ENCODE measurements at places on chromosomes 1 and 21.

DNA sequence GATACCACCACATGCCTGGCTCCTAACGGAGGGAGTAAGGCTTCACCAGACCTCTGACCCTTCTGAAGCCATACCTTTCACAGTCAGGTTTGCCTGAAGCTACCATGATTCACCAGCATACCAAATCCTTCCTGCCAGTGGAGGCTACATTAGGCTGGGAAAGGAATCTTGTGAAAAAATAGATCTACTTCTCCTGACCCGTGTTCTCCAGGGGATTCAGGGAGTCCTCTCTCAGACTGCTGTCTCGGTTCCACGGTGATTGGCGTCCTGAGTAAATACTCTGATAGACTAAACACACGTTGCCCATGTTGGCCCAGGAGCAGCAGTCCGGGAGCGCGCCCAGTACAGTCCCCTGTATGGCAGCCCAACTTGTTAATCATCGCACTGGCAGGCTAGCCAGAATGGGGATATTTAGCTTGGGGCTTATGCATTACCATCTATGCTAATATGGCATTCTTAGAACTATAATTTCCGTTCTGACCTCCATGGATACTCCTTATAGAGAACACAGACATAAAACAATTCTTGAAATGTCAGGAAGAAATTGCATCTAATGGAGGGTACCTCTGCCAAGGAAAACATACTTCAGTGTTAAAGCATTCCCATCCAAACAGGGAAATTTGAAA, 173.2 kb downstream of the ROR1 start:
- no peak overlapping the region for H3K4me3 ChIP-seq
- H3K27ac ChIP-seq: no peak overlapping the region
- no peaks in the 10 kb centered on the region for H3K4me1 ChIP-seq
- H3K27me3 ChIP-seq: no peaks in the 10 kb centered on the region

DNA sequence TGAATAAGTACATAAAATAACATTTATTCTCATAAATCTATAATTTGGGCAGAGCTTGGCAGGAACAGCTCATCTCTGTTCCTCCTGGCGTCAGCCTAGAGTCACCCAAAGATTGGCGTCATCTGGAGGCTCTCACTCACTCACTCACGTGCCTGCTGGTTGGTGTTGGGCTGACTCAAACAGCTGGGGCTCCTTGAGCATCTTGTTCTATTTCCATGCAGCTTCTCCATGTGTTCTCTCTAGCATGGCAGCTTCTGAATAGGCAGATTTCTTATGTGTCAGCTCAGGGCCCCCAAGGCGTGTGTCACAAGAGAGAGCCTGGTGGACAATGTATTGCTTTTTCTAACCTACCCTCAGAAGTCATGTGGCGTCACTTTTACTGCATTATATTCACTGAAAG, 70.6 kb upstream of the RAB3GAP2 start:
- H3K36me3 ChIP-seq: no peaks in the 10 kb centered on the region
- no peak for DNase-seq
- no peak overlapping the region for H3K4me3 ChIP-seq
- H3K4me1 ChIP-seq: no peaks in the 10 kb centered on the region
- H3K27me3 ChIP-seq: no peaks in the 10 kb centered on the region

DNA sequence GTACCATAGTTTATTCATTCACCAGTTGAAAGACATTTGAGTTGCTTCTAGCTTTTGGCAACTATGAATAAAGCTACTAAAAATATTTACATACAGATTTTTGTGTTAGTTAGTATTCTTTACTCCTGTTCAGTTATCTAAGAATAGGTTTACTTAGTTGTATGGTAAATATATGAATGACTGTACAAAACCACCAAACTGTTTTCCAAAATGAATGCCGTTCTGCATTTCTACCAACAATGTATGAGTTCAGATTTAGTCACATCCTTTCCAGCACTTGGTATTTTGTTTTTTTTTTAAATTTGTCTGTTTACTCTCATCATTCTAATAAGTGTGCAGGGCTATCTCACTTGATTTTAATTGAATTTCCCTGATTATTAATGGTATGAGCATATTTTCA, 3.4 kb upstream of the KIFAP3 start:
- H3K4me3 ChIP-seq: no peak overlapping the region
- peaks cover 22% of the 10 kb centered on the region for H3K4me1 ChIP-seq
- no peak overlapping the region for H3K27ac ChIP-seq
- H3K27me3 ChIP-seq: peaks cover 8% of the 10 kb centered on the region

GRCh38 chr1:116827607-116828105, 73.4 kb downstream of the CD2 start:
- no peaks in the 10 kb centered on the region for H3K27me3 ChIP-seq
- H3K4me1 ChIP-seq: peaks cover 11% of the 10 kb centered on the region
- DNase-seq: no peak
- no peak overlapping the region for H3K27ac ChIP-seq

- H3K27ac ChIP-seq: no peak overlapping the region
- H3K4me3 ChIP-seq: no peak overlapping the region
- H3K4me1 ChIP-seq: peaks cover 13% of the 10 kb centered on the region
- H3K27me3 ChIP-seq: peaks cover 5% of the 10 kb centered on the region
- no peak for DNase-seq
Measured at GRCh38 chr1:212722270-212722957, 22.8 kb upstream of the BATF3 start.

DNA sequence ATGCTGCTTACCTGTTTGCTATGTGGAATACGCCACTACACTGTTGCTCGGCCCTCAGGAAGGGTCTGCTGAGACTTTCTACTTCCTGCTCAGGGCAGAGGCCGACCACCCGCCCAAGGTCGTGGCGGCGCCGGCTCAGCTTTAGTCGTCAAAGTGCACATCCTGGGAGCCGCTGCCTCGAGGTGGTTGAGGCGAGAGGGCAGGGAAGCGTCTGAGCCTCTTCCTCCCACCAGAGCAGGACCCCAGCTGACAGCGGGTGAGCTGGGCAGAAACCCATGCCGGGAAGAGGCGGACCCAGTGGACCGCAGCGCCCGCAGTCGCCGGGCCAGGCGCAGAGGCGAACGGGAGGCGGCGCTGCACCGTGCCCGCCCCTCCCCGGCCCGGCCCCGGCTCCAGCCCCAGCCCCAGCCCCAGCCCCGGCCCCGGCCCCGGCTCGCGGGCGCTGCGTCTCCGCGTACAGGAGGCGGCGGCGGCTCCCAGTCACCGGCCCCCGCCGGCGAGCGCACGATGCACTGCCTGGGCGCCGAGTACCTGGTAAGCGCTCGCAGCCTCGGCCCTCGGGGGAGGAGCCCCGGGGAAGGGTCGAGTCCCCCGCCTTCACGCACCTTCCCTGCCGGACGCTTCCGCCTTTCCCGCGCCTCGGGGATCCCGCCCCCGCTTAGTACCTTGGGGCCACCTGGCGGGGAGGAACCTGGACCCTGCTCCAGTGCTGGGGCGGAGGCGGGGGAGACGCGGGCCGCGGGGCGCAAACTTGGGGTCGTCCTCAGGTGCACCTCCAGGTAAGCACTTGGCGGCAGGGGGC, at the start of gene SLC44A3:
TSS of gene SLC44A3 (plus strand) at position 413 of the 802 bp plus-strand sequence. CDS start at position 508, 95 bp downstream.
- no peak within 1 kb of the TSS for H3K27ac ChIP-seq
- H3K27me3 ChIP-seq: peaks cover 35% of the 10 kb centered on the region
- H3K36me3 ChIP-seq: no peaks in the 10 kb centered on the region
- no peak within 1 kb of the TSS for H3K4me3 ChIP-seq
- no peak for DNase-seq
- H3K4me1 ChIP-seq: peaks cover 3% of the 10 kb centered on the region

GRCh38 chr21:45381865-45382696, 22.9 kb upstream of the COL18A1 start:
- no peaks in the 10 kb centered on the region for H3K4me1 ChIP-seq
- no peak overlapping the region for H3K27ac ChIP-seq
- H3K4me3 ChIP-seq: no peak overlapping the region

GRCh38 chr21:45541221-45542039, 810 bp downstream of the SLC19A1 start:
- H3K27me3 ChIP-seq: no peaks in the 10 kb centered on the region
- peaks cover 20% of the 10 kb centered on the region for H3K4me1 ChIP-seq
- peak; percentile 87 for DNase-seq
- peak overlapping the region; percentile 66 for H3K27ac ChIP-seq
- no peak overlapping the region for H3K4me3 ChIP-seq

DNA sequence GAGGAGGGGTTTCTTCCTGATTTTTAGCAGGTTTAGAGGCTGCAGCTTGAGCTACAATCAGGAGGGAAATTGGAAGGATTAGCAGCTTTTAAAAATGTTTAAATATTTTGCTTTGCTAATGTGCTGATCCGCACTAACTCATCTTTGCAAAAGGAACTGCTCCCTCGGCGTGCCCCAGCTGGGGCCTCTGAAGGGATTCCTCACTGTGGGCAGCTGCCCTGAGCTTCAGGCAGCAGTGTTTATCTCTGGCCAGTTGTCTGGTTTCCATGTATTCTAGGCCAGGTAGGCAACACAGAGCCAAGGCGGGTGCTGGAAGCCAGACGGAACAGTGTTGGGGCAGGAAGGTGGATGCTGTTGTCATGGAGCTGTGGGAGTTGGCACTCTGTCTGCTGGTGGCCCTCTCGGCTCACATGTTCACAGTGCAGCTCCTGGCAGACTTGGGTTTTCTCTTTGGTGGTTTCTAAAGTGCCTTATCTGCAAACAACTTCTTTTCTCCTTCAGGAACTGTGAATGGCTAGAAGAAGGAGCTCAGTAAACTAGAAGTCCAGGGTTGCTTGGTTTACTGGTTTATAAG, 18.9 kb downstream of the NECAP2 start:
- DNase-seq: no peak
- no peak overlapping the region for H3K27ac ChIP-seq
- no peak overlapping the region for H3K4me3 ChIP-seq
- H3K27me3 ChIP-seq: no peaks in the 10 kb centered on the region

GRCh38 chr21:37039411-37040075, 33.0 kb downstream of the RIPPLY3 start:
- DNase-seq: no peak
- no peak overlapping the region for H3K4me3 ChIP-seq
- H3K4me1 ChIP-seq: no peaks in the 10 kb centered on the region
- no peak overlapping the region for H3K27ac ChIP-seq
- H3K27me3 ChIP-seq: no peaks in the 10 kb centered on the region
- no peaks in the 10 kb centered on the region for H3K36me3 ChIP-seq

- no peaks in the 10 kb centered on the region for H3K27me3 ChIP-seq
- no peak overlapping the region for H3K4me3 ChIP-seq
- H3K36me3 ChIP-seq: no peaks in the 10 kb centered on the region
- no peak for DNase-seq
- H3K27ac ChIP-seq: no peak overlapping the region
- no peaks in the 10 kb centered on the region for H3K4me1 ChIP-seq
Measured at GRCh38 chr1:200856716-200857357, 15.9 kb upstream of the GPR25 start.

DNA sequence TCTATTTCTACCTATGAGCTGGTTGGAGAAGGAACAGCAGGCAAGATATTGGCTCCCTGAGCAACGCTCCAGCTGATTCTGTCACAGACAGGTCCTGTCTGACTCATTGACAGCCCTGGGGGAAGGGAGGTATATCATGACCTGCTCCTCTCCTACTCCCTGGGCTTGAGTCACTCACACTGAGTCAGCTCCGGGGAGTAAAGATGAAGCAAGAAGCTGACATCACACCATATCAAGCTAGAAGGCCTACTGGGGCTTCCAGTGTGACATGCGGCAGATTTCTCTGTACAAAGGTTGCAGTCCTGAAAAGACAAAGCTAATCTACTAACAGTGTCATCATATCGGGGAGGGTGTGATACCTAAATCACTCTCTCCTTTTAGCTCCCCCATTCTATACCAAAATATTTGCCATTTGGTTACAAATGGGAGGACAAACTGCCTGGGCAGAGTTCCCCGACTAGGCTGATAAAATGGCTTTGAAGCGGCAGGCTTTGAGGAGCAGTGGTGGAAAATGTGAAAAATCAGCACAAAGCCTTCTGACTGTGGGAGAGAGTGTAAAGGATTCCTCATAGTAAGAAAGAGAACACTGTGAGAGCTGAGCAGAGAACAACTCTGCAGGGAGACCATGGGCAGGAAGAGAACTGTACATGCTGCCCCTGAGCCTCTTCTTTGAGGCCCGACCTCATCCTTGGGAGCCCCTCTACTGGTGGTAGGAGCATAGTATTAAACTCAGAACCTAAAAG, 15.5 kb downstream of the PI4KB start:
- peak; percentile 18 for DNase-seq
- H3K27ac ChIP-seq: no peak overlapping the region
- peaks cover 76% of the 10 kb centered on the region for H3K36me3 ChIP-seq
- H3K4me3 ChIP-seq: peak overlapping the region; percentile 10
- peaks cover 17% of the 10 kb centered on the region for H3K4me1 ChIP-seq

DNA sequence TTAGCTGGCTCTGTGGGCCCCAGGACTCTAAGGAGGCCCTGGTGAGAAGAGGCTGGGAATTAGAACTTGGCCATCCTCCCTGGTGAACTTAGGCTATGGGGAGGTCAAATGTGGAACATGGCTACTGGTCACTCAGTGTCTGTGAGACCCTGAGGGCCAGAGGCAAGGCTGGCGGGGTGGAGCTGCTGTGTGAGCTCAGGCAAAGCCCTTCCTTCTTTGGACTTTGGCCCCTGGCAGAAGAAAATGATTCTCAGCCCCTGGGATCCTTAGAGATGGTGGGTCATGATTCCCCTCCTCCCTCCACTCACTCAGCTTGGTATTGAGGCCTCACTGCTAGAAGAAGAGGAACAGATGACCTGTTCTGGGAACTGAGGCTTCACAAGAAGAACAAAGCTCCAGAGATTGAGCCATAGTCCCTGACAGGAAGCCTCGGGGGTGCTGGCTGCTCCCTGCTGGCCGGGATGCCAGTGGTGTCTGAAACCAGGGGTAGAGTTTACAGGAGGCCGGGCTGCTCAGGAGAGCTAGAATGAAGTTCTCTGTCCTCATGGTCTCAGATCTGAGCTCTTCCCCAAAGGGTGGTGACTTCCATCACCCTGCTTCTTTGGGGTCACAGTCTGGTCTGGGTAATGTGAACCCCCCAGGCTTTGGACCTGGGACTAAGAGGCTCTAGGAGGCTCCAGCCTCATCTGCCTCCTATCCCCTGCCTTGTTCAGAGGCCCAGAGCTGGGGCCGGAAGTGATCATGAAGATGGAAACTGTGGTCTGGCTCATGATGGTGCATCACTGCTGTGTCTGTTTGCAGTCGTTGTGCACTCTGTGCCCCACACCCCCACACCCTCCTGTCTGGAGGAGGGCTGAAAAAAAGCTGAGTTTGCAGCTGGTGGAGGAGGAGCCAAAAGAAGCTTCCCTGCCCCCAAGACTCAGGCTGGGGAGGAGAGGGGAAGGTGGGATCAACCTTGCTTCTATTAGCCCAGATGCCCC, 905 bp downstream of the BTBD19 start:
- DNase-seq: peak; percentile 91
- H3K4me1 ChIP-seq: peaks cover 85% of the 10 kb centered on the region
- peaks cover 27% of the 10 kb centered on the region for H3K36me3 ChIP-seq
- H3K27me3 ChIP-seq: no peaks in the 10 kb centered on the region
- peak overlapping the region; percentile 38 for H3K4me3 ChIP-seq
- H3K27ac ChIP-seq: peak overlapping the region; percentile 97
